ENCODE measurements at places on chromosomes 4 and X. TPM values are rescaled to one million over a fixed set of nuclear protein-coding genes. Genes with fewer than 3 reads are reported as not detected.

GRCh38 chr4:83348074-83348473 lies 13.4 kb upstream of the HPSE start:
- DNase-seq = no peak

DNA sequence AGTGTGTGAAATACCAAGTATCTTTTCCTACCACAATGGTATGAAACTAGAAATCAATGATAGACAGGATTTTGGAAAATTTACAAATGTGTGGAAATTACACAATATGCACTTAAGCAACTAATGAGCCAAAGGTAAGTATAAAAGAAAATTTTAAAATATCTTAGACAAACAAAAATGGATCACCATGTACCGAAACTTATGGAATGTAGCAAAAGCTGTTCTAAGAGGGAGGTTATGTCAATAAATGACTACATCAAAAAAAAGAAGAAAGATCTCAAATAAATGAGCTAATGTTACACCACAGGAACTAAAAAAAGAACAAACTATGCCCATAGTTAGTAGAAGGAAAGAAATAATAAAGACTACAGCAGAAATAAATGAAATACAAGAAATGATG lies 1084.1 kb downstream of the TECRL start:
- DNase-seq = no peak

- DNase-seq = no peak
These were observed 213.3 kb downstream of the GLUD2 start for GRCh38 chrX:121260596-121261240.

DNA sequence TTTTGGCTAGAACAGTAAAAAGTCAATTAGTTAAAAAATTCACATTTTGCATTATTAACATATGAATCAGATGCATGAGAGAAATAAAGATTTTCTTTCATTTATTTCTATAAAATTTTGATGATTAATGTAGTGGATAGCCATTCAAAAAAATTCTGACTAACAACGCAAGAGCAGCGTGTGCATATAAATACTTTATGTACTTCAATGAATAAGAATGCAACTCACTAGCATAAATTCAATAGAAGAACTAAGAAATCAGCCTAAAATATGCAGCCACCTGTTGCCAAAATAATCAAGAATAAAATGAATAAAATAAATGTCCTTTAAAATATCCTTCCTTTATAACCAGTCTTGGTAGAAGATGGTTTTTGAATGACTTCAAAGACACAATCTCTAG lies 471.9 kb downstream of the PDGFC start:
- no peak for DNase-seq

The ZNF185 gene
- 1.1 TPM for total RNA-seq

GRCh38 chrX:40960041-40960440 lies 125.2 kb upstream of the USP9X start:
- DNase-seq = no peak

The HPSE gene
- total RNA-seq = 0.29 TPM

DNA sequence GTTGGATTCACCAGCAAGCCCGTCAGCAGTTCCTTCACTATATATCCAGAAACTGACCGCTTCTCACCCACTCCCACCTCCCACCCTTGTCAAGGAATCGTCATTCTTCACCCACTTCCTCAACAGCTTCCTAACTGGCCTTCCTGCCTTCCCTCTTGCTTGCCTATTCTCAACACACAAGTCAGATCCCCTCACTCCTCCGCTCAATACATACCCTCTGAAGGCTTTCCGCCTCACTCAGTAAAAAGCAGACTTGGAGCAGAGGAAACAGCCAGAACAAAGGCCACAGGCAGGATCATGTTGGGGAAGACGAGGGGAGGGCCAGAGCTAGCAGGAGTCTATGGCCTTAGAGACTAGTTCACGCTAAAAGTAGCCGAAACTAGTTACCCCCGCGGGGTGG lies 23.7 kb downstream of the RWDD4 start:
- DNase-seq = peak; percentile 78
